Activated CD4-positive, alpha-beta memory T cell treated with anti-CD3 and anti-CD28 coated beads for 36 hours (primary cell): ENCODE measurements at places on chromosomes 7 and 10.

- no peak for DNase-seq
These were observed 23.1 kb downstream of the RPA3 start for GRCh38 chr7:7695111-7695817.

- DNase-seq: no peak
These were observed 68.9 kb downstream of the MGAM2 start for GRCh38 chr7:142180426-142180825.

DNA sequence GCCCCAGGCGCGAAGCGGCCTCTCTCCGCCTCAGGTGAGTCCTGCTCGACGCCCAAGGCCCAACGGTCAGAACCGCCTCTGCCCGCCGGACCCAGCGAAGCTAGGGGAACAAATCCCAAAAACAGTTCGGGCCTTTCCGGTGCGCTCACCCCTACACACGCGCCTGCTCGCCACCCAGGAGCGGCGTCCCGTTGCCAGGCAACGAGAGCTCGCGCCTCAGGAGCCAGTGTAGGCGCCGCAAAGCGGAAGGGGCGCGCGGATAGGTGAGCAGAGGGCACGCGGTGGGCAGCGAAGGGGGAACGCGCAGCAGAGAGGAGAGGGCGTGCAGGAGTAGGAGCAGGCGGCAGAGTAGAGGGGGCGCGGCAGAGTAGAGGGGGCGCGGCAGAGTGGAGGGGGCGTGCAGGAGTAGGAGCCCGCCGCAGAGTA lies at the start of the genes DYDC1 and DYDC2:
TSS of gene DYDC1 (minus strand) at position 193 of the 426 bp plus-strand sequence. CDS start 4,154 bp downstream, outside the sequence.
TSS of gene DYDC2 (plus strand) at position 219 of the 426 bp plus-strand sequence. CDS start 5,663 bp downstream, outside the sequence.
- peak; percentile 66 for DNase-seq

DNA sequence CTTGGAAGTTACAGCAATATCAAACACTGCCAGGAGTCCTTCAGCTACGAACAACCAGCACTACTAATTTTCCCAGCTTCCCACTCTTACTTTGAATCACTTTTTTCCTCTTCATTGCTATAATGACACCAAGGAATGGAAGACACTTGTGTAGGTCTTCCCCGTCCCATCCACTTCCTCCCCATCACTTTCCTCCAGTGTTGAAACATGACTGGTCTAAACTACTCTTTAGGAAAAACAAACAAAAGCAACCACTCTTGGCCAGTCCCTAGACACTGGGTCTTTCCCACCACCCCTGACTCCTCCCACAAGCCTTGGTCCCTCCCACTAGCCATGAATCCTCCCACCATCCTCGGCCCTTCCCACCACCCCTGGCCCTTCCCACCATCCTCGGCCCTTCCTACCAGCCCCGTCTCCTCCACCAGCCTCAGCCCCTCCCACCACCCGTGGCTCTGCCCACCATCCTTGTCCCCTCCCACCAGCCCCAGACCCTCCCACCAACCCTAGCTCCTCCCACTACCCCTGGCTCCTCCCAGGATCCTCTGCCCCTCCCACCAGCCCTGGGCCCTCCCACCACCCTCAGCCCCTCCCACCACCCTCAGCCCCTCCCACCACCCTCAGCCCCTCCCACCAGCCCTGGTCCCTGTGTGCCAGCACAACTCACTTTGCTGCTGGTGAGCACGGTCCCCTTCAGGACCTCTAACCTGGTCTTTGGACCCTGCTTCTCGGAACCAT lies 68.5 kb downstream of the CXCL12 start:
- DNase-seq: peak; percentile 43

DNA sequence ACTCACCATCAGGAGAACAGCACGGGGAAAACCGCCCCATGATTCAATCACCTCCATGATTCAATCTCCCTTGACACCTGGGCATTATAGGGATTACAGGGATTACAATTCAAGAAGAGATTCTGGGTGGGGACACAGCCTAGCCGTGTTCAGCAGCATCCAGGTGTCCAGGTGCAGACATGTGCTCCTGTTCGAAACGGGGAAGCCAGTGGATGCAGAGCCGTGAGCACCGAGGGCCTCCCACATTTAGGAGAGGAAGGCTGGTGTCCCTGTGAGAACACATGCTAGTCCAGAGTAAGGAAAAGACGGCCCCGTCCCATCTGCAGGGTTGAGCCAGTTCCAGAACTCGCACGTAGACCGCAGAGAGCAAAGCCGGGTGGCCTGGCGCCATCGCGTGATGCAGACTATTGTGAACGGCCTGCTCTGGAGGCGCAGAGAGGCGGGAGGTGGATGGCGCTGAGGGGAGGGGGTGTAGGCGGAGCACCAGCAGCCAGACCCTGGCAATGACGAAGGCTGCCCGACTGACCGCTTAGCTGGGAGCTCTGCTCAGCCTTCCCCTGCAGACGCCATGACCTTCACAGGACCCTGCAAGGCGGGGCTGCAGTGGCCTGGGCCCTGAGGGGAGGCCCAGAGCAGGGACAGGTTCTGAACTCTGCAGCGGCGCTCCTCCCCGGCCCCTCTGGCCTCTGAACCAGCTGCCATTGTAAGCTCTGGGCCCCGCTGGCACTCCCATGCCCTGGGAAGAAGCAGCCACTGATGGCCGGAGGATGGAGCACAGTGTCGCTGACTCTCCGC lies 141.6 kb upstream of the TCERG1L start:
- no peak for DNase-seq

GRCh38 chr7:2903682-2904162 lies 59.6 kb upstream of the GNA12 start:
- no peak for DNase-seq

GRCh38 chr10:90412582-90412981 lies 445.3 kb downstream of the HTR7 start:
- DNase-seq: no peak

DNA sequence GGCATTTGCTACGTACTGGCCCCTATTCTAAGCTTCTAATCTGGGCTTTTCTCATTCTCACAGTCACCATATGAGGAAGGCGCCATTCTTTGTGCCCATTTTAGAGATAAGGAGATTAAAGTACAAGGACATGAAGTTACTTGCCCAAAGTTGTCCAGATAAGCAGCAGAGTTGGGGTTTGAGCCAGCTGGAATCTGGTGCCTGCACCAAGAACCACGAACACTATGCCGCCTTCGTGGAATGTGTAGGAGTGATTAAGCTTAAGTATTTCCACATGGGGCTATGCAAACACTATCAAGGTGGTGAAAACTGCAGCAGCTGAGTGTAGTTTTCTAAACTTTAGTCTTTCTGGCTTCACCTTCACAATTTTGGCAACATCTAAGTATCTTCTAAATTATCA lies 342.7 kb upstream of the ETV1 start:
- no peak for DNase-seq

DNA sequence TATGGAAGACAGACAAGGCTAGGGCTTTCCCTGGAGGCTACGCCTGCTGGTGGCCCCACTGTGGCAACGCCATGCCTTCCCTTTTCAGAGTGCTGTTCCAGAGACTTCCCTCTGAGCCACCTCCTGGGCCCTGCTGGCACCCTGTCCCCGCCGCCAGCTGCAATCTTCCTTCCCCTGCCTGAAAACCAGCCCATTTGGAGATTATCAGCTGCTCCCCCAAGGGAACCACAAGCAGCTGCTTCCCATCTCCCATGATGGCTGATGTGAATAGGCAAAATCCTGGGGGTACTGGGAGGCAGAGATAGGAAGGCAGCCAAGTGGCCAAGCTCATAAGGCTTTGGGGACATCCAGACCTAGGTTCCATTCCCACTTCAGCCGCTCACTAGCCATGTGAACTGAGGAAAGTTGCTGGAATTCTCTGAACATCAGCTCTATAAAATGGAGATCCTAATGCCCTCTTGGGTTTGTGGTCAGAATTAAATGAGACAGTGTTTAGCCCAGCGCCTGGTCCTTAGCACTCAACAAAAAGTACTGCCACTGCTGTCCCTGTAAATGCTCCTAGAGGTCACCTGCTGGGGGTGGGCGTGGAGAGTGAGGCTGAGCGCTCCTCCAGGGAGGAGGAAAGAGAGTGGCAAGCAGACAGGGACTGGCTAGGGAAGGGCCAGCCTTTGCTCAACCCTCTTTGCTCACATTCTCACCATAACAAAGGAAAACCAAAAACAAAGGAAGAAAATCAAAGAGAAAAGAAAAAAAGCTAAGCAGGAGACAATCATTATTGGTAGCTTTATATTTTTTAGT lies 5.9 kb downstream of the TSPAN33 start:
- no peak for DNase-seq

DNA sequence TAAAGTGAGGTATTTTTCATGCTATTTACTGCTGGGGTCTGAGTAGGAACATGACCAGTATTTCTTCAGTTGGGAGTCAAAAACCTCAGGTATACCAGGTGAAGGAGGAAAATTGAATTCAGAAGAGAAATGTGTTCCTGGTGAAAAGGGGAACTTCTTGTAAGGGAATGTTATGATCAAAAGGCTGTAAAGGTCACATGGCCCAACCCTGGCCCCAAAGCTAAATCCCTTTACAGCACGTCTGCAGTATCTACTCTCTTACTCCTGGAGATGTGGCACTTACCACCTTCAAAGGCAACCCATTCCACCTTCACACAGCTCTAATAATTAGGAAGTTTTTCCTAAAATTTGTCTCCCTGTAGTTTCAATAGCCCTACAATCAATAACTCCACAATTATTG lies 15.2 kb downstream of the PIK3AP1 start:
- DNase-seq: no peak

- no peak for DNase-seq
These were observed 31.6 kb downstream of the ZNF117 start for GRCh38 chr7:64959072-64959747.

- DNase-seq: no peak
These were observed 97.1 kb downstream of the WDR37 start for GRCh38 chr10:1153251-1153763.

GRCh38 chr10:1323951-1324350 lies 267.8 kb downstream of the WDR37 start:
- DNase-seq: peak; percentile 58

- DNase-seq: no peak
These were observed 134.9 kb downstream of the MICU1 start for GRCh38 chr10:72490951-72491350.

- no peak for DNase-seq
These were observed 32.1 kb upstream of the SLC26A4 start for GRCh38 chr7:107628461-107629064.

GRCh38 chr10:36882781-36883180 lies 242.6 kb upstream of the ANKRD30A start:
- DNase-seq: no peak

- no peak for DNase-seq
These were observed 92.6 kb downstream of the POLL start for GRCh38 chr10:101495324-101495925.

GRCh38 chr10:29681676-29682448 lies 47.1 kb upstream of the SVIL start:
- peak; percentile 65 for DNase-seq

DNA sequence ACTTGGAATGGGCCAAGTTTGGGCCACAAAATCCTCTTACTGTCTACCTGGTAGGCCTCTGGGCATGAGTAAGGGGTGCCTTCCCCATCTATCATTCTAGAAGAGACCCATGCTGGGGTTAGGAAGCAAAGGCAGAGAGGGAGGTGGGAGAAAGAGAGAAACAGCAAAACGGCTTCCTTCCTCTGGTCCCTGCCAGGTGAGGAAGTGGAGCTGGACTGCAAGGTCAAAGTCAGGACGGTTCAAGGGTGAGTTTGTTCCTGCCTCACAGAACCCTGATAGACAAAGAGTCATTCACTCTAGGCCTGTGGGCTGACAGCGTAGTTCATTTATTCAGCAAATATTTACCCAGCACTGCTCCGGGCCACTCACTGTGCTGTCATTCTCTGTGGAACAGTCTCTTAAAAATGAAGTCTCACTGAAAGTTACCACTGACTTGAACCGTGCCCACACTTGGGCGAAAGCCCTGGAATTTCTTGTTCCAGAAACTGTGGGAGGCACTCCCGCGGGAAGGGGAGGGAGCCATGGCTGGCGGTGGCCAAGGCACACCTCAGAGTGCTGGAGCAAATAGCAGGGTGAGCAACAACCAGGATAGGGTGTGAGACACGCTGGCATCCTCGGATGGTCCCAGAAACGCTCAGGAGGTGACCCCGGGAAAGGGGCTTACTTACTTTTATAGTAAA lies 26.2 kb upstream of the ECHDC3 start:
- no peak for DNase-seq

DNA sequence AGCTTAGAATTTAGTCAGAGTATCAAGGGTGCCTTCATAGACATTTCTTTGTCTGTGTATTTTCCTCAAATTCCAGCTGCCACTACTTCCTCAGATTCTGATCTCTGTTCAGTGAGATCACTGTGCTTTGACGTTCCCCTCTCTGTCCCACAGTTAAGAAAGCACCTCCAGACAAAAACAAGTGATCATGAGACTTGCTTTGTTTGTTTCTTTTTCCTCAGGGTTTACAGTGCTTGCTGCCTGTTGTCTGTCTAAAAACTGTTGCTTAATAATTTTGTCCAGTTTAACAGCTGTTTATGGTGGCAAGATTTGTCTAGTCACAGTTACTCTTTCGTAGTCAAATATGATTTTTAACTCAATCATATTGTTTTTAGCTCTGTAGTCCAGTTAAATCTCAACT lies 29.1 kb downstream of the TRUB1 start:
- no peak for DNase-seq

DNA sequence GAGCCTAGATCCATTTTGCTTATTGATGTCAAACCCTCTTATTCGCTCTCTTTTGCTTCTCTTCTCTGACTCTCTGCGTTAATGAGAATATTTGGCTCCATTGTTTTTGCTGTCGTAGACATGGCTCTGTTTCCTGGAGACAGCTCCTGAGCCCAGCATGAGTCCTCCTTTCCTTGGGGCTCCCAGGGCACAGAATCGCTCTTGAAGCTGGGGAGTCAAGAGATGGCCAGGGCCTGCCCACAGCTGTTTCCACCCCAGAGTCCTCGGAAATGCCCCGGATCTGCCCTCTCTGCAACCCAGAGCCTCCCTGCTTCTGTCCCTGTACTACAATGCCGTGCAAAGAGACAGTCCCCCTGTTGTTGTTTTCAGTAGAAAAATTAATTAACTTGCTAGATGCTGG lies 566.7 kb upstream of the FOXK1 start:
- DNase-seq: no peak

DNA sequence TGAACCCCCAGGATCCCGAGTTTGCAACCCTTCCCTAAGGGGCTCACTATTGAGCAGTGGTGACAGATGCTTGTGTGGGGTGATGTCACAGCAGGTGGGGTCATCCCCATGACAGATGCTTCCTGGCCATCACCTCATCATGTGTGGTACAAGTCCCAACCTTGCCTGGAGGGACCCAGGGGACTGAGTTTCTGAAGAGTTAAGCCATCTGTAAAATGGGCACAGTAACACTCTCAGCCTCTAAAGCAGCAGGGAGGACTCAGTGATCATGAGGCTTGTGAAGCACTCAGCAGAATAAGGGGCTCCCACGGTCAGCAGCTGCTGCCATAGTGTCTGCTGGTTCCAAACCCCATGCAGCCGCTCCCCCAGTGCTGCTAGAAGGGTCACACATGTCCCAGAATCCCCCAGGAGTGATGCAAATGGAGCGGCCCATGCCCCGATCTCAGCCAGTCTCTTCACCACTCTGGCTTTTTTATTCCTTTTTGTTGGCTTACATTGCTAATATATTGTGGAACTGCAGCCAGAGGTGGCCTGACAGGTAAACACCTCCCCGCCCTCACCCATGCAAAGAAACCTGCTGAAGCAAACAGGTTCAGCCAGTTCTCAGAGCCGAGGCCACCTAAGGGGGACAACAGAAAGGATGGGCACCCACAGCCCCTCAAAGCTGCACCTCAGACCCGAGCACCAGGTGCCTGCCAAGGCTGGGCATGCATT lies 102.1 kb upstream of the PDGFA start:
- no peak for DNase-seq
